ENCODE measurements at places on chromosomes 12 and 14. TPM values are rescaled to one million over a fixed set of nuclear protein-coding genes. Genes with fewer than 3 reads are reported as not detected.

GRCh38 chr12:52992699-52993557 lies 13.3 kb upstream of the EIF4B start:
- DNase-seq = no peak

Gene SYT10
- polyA plus RNA-seq = 0.17 TPM

DNA sequence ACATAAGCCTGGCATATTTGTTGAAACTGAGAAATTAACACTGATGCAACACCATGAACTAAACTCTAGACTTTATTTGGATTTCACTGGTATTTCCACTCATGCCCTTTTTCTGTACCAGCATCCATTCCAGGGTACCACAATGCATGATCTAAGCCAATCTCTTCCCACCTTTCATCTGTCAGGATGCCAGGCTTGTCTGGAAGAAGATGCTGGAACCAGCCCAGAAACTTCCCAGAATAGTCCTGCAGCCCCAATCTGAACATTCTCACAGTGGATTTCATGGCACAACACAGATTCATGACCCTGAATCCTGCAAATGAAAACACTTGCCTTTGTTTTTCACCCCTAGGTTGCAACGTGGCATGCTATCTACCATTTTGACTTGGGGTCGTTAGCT lies 189.3 kb upstream of the LHX5 start:
- no peak for DNase-seq

DNA sequence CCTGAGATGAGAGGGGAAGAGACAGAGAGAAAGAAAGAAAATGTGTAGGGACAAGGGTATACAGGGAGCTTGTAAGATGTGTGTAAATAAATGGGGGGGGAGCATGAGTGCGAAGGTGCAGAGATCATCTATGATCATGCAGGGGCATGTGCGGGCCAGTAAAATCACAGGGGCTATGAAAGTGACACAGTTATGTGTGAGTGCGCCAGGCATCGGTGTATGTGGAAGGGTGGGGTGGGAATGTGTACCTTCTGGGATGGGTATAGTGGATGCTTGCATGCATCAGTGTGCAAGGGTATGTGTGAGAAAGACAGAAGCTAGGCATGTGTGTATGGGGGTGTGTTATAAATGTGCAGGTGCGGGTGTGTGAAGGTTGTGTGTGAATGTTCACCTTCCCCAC lies 18.4 kb upstream of the KRT78 start:
- no peak for DNase-seq

Gene TAS2R31
- 0.65 TPM for polyA plus RNA-seq

DNA sequence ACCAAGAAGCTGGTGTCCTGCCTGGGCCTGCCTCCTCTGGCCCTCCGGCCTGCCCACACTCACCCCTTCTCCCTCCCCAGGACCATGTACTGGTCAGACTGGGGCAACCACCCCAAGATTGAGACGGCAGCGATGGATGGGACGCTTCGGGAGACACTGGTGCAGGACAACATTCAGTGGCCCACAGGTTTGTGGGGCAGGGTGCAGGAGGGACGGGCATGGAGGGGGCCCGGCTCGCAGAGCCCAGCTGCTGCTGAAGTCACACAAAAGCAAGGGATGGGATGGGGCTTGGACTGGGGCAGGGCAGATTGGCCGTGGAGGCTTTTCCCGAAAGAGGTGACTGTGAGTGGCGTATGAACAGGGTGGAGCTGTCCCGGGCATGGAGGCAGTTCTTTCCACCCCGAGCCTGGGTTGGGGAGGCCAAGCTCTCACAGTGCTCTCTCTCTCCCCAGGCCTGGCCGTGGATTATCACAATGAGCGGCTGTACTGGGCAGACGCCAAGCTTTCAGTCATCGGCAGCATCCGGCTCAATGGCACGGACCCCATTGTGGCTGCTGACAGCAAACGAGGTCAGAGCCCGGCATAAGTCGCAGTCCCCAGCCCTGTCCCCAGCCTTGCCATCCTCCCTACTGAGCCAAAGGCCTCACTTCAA lies 7.8 kb upstream of the NXPH4 start:
- no peak for DNase-seq

- no peak for DNase-seq
Measured at GRCh38 chr14:29220072-29220471, 453.5 kb downstream of the FOXG1 start.

DNA sequence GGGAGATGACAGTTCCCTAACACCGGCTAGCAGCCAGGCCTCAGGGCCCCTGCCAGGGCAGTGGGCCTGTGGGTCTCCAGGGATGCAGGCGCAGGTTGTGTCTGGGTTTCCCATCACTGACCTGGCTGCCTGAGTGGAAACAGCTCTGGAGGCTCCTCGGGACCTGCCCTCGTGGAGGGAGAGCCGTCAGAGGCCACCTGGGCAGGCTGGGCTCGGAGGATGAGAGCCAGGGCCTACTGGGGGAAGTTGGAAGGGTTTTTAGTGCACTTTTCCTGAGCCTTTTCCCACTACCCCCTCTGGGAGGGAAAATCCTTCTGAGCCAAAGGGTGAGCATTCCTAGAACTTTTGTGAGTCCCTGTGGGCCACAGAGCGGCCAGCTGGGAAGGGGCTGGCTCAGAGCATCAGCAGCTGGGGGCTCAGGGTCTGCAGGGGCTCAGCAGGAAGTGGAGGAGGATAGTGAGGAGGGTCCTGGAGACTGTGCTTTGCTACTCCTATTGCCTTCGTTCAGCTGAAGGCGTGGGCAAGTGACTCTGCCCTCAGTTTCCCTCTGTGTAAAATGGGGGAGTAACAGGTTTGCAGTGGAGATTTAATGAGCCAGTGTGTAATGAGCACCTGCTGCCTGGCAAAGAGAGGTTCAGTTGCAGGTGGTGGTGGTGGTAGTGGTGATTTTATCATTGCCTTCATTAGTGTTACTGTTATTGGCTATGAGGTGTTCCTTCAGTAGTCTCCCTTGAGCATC lies 1.8 kb downstream of the SH2B3 start:
- DNase-seq = no peak

- no peak for DNase-seq
Measured at GRCh38 chr12:53161119-53161911, 19.2 kb upstream of the ZNF740 start.

Gene TCL1A
- 0.70 TPM for polyA plus RNA-seq

- no peak for DNase-seq
Measured at GRCh38 chr14:67133595-67134441, 55.4 kb upstream of the GARIN2 start.

- no peak for DNase-seq
Measured at GRCh38 chr12:104747955-104748354, 210.1 kb downstream of the SLC41A2 start.

DNA sequence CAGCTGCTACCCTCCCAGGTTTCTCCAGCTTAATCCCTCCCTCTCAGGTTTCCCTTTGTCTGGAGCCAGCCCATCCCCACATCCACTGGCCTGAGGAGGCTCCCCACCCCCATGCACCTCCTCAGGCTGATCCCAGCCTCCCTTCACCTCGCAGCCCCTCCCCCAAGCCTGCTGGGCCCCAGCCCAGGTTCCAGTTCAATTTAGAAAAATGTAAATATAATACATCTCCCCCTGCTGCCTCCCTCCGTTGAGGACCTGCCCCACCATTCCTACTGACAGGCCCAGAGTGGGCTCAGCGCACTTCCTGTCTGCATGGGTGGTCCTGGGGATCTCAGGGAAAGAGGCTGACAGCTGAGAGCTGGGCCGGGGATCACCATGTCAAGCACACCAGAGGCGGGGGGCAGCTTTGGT lies 155.8 kb downstream of the NTF3 start:
- no peak for DNase-seq

DNA sequence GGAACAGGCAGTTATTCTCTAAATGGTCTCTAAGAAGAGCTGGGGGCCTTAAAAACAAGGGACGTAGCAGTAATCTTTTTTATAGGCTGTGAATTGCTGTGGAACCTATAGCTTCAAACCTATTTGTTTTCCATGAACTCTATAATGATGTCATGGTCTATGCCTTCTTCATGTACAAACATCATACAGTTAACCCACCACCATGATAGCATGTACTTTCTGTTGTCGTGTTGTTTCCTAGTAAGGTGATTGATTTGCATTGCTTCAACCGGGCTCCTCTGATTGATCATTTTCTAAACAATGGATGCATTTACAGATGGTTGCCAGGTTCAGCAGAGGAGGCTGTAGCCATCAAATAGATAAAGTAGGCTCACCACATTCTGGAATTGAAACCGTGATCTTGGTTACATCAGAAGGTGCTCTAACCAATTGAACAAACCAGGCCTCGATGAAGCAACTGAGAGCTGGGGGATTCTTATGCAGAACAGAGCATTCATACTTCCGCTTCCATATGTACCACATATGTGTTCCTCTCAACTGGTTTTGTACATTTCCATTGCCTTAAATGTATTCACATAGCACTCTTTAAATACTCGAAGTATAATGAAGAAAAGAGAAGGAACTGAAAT lies 25.6 kb upstream of the PCNX1 start:
- DNase-seq = no peak

Gene STK38L
- 19.3 TPM for polyA plus RNA-seq

DNA sequence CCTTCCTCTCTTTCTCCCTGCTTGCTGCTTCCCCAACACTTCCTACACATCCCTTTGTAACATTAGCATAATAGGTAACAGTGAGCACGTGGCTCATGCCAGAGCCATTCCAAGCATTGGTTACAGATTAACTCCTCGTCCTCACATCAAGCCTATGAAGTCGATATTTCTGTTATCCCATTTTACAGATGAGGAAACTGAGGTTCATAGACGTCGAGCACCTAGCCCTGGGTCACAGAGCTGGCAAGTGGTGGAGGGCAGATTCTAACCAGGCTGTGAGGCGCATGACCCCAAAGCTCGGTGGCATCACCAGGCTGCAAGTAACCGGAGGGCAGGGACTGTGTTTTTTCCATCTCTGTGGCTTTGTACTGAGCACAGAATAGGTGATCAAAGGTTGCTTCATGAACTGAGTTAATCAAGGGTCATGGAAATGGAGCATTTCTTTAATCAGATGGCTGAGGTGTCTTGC lies 5.7 kb upstream of the SERPINA1 start:
- no peak for DNase-seq

GRCh38 chr12:1760566-1761382 lies 59.6 kb upstream of the LRTM2 start:
- DNase-seq = no peak

Gene ETFBKMT
- 2.7 TPM for polyA plus RNA-seq

Gene TMEM132D
- 1.2 TPM for polyA plus RNA-seq

GRCh38 chr14:80954687-80955299 lies 628 bp upstream of the TSHR start:
- DNase-seq = peak; percentile 89
